Stimulated activated CD8-positive, alpha-beta memory T cell treated with anti-CD3 and anti-CD28 coated beads, Interleukin-7, amount 100 ng/mL, for 1 hour (primary cell): ENCODE measurements at places on chromosomes 2 and 18.

DNA sequence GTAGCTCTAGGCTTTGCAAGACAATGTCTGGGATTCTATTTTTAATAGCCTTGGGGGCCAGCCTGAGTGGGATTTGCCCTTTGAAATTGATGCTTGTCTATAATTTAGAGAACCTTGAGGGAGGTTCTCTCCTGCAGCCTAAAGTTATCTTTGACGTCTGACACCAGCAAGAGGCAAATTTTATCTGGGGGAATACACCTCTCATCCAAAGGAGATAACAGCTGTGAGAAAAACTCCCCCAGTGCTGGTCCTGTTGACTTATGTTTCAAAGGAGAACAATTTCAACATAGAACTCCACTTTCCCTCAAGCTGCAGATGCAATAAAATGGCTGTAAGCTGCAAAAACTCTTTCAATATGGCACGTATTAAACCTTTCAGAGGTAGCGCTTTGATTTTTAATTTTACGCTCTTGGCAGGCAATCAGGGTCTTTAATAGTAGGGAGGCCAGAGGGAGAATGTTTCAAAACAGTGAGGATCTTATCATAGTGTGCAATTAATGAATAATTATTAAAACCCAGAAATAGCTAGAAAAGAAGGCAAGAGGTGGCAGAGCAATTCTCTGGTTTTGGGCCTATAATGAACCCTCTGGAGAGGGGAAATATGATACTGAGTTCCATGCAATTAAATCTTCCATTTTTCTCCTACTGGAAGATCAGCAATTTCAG, 62.4 kb downstream of the LYPD1 start:
- DNase-seq, result no peak

DNA sequence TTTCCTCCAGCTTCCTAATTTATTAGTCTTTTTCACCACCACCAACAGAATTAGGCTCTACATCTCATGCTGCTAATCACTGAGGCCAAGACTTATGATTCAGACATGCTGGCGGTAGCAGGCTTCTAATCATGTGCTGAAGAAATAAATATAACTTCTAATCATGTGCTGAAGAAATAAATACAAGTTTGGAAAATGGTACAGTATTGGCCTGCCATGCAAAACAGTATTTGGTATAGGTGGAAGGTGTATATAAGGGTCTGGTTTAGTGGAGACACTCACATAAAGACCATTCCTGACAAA, 240.7 kb downstream of the TGIF1 start:
- DNase-seq, result no peak

DNA sequence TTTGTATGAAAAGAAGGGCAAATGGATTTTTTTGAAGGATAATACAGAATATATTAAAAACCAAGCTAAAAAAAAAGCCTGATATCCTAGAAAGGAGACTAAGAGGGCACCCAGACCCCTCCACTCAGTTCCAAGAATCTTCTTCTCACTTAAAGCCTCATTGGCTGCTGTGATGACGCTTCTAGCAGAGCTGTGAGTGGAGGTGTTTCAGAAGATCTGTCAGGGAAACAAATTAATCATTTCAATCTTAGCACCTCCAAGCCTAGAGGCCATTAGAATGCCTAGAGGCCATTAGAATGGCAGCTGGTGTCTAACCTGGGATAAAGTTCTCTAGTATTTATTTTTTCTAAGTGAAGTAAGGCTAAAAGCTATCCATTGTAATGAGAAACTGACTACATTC, 164.2 kb upstream of the TMEM200C start:
- DNase-seq, result no peak

GRCh38 chr2:127105656-127106456, 1.1 kb downstream of the BIN1 start:
- no peak for DNase-seq
